ENCODE measurements at places on chromosomes 3 and 15.

DNA sequence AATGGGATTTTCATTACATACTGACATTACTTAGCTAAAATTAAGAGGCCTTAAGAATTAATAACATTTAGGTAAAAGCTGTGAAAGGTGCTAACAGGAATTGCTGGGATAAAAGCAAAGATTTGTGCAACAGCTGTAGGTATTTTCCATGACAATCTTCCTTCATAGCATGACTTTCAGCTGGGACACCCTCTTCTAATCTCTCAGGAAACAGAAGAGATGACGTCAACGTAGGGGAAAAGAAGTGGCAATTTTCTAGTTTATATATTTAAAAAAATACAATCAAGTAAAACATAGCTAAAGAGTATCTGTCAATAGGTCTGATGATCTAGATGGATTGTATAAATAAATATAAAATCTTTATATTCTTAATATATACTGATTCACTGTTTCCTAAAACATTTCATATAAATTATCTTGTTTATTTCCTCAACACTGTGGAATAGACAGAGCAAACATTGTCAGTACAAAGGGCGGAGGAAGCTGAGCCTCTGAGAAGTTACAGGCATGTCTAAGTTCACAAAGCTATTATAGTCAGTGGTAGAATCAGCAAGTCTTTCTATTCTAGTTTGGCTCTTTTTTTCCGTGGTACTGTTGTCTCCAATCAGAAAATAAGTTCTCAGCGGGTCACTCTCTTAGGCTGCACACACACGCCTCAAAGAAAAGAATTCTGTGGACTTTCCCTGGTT, 217.0 kb downstream of the P3H2 start:
- DNase-seq: no peak

- DNase-seq: no peak
Observed at GRCh38 chr3:28053759-28054158, 187.7 kb upstream of the CMC1 start.

DNA sequence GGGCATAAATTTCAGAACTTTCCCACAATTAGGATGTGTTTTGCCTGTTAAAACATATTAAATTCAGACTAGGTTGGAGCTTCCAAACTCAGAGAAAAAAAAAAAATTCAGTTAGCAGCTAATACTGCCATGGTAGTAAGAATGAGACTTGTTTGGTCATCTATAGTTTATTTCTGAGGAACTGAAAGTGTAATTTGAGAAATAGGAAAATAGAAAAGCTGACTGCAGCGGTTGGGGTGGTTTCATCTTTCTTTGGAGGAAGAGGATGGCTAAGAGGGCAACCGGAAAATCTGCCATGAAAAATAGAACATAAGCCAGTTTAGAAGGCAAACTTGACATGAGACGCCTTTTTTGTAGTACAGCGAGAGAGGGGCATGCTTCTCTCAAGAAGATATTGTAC, 371.2 kb upstream of the ROBO2 start:
- DNase-seq: no peak

- DNase-seq: no peak
Observed at GRCh38 chr3:197953881-197954280, 3.9 kb downstream of the RPL35A start.

DNA sequence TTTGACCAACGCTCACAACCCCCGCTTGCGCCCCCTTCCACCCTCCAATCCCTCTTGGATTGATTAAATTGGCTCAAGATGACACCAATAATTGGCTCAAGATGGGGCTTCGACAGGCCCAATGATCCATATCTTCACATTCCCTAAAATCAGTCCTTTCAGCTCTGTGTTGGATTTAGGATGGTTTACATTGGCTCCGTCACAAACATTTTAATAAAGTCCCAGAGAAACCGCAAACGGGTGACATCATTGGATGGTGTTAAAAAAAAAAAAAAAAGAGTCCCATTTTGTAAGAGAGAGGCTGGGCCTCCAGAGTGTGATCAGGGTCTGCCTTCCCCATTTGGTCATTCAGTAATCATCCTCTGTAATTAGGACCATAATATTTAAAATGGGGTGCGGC, 113.4 kb upstream of the MRPS22 start:
- no peak for DNase-seq

GRCh38 chr15:100124361-100124760, 217.4 kb downstream of the ADAMTS17 start:
- no peak for DNase-seq

DNA sequence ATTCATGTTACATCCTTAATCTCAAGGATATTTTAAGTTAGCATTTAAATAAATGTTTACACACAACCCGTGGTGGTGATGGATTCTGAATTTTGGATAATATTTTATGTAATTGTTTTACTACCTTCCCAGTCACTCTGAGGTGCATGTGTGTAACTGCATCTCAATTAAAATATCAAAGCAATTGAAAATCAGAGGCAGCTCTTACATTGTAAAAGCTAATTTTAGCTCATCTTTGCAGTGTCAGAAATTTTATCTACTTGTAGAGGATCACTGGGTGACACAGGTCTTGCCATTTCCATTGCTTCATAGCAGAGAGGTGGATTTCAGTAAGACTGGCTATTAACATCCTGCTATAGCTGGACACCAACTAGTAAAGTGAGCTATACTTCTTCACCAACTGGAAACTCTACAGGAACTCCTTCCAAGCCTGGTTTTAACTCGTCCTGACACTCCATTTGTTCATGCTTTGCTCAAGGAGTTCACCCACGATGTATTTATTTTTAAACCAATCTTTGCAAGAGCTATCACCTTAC, 19.6 kb upstream of the MITF start:
- no peak for DNase-seq

DNA sequence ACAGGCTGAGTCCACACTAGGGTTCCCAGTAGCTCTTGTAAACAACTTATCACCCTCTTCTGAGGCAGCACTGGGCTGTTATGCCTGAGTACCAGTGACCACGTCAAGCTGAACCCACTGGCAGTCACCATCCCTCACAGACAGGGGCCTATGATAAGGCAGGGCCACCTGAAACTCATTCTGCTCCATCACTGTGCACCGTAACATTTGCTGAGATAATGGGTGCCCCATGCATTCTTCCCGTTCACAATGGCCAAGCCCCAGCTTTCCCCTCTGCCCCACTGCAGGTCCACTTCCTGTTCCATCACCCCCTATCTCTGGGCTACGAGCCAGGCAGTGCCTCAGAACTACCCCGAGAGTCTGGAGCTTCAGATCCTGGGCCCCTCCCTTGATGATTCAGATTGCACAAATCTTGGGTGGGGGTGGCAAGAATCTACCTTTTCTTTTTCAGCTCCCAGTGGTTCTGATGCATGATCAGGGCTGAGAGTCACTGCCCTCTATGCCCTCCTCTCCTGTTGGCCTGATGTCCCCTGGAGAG, 158.0 kb downstream of the RAB11A start:
- DNase-seq: no peak

DNA sequence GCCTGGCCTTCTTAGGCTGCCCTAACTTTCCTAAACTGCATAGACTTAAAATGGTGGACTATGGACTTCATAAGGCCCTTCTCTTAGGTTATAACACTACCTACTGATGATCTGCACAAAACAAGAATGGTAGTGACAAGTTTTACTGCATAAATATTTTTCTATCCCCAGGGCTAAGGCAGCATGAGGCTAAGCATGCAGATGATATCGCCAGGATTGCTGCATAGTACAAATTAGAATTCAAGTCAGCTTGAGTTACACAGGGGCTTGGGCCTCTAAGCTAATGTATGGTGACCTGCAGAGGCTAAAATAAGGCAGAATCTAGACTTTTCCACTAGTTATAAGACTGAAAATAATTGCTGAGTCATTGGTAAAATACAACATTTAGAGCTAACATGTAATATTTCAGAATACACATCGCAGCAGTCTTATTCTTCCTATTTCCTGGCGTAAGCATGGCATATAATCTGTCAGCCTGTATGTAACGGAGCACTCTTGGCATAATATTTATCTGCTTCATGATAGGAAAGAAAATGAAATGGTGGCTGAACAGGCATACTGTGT, 15.3 kb upstream of the RBMS3 start:
- no peak for DNase-seq

- DNase-seq: no peak
Observed at GRCh38 chr15:45441036-45441435, 62.7 kb upstream of the GATM start.

DNA sequence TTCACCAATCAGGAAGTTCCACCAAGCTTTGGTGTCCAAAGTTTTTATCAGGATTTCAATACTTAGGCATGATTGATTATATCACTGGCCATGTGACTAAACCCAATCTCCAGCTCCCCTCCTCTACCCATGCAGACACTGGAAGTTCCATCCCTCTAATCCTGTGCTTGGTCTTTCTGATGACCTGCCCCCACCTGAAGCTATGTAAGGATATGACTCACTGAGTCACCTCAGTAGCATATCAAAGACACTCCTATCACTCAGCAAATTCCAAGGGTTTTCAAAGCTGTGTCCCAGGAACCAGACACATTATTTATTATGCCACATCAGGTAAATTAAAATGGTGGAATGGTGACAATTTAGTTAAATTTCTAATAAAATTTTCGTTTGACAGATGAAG, 158.9 kb downstream of the TAFA4 start:
- no peak for DNase-seq

GRCh38 chr3:64164349-64164748, 60.9 kb downstream of the PRICKLE2 start:
- no peak for DNase-seq

DNA sequence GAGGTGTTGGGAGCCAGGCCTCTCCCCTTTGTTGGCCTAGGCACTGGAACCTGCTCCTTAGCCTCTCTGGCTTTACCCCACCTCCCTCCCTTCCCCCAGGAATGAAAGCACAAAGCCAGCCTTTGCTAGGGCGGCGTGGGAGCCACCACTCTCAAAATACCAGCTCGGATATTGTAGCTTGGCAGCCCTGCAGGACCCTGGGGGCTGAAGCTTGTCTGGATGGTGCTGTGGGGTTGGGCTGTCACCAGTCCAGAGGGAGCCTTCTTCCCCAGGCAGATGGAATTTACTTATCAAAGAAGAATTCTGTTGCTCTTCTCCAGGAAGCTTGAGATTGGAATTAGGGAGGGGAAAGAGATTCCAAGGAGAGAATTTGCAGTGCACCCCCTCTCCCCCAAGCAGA, 14.9 kb upstream of the GRM2 start:
- DNase-seq: no peak

GRCh38 chr15:101148166-101148880, 103.5 kb downstream of the CHSY1 start:
- DNase-seq: no peak

DNA sequence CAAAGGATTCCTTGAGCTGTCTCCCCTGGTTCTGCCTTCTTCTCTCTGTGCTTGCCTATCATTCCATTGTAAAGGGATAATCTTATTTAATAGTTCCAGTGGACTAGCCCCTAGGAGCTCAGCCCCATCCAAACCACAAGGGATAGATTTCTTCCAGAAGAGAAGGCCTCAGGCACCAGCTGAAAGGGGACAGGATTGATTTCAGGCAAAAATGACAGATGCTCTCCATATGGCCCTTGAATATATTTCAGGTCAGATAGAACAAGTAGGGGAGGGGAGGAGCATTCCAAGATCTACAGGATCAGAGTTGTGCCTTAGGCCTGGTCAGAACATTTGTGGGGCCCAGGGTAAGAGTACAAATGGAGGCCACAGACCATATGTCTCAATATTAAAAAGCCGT, 85.3 kb downstream of the RPLP1 start:
- no peak for DNase-seq

GRCh38 chr3:69890691-69891090, 108.8 kb upstream of the SAMMSON start:
- DNase-seq: no peak

GRCh38 chr15:52790941-52791751, 1.0 kb upstream of the ONECUT1 start:
- DNase-seq: no peak

GRCh38 chr3:122314228-122314876, 10.7 kb upstream of the CSTA start:
- no peak for DNase-seq

DNA sequence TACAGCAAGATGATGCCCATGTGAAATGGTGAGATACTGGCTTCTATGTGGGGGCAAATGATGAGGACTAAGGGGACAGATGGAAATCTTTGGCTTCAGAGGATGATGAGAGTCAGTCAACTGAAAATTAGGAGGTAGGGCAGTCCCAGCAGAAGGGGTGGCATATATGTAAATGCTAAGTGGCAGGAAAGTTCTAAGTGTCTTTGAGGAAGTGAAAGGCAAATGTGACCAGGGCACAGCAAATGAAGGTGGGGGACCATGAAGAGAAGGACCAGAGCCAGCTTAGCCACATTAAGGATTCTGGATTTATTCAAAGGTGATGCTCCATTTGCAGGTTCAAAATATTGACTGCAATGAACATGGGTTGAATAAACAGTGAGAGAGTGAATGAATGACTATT, 29.2 kb upstream of the LIMD1 start:
- no peak for DNase-seq

- DNase-seq: no peak
Observed at GRCh38 chr3:8579096-8579495, 65.5 kb downstream of the SSUH2 start.

DNA sequence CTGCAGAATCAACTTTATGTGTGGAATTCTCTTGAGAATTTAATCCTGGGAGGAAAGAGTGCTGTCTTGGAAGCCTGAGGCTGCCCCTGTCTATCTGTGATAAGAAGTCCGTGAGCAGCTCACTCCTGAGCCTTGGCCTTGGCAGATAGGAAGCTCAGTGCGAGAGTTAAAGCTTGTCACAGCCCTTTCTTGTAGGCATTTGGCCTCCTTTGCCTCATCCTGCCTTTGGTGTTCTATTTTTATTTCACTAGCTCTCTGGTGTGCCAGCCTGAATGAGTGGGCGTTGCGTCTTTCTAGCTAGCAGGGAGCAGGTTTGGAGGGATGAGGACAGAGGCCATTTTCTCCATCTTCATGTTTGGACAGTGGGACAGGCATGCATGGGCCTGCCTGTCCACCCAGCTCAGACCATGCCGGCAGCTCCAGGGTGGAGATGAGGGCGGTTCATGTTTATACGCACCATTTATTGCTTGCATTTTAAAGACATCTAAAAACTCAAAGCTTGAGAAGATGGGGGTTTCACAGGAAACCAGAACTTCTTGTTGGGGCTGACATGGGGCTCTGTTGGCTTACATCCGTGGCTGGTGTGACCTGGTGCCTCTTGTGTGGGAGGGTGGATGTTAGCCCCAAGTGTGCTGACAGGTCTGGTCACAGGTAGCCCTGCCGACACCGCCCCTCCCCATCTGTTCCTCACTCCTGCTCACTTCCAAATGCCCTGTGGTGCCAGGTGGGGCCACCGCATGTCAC, 29.8 kb downstream of the IRAK2 start:
- no peak for DNase-seq
